Tibial nerve (tissue), 4 donors: ENCODE measurements at places on chromosomes 7 and 10. TPM values are rescaled to one million over a fixed set of nuclear protein-coding genes. Genes with fewer than 3 reads are reported as not detected.

- no peaks in the 10 kb centered on the region for H3K36me3 ChIP-seq
- no peak for DNase-seq
- no peak overlapping the region for H3K4me3 ChIP-seq
Measured at GRCh38 chr10:128036011-128036615, 90.1 kb downstream of the MKI67 start.

AKR1B1 gene
- 183 TPM for total RNA-seq

DNA sequence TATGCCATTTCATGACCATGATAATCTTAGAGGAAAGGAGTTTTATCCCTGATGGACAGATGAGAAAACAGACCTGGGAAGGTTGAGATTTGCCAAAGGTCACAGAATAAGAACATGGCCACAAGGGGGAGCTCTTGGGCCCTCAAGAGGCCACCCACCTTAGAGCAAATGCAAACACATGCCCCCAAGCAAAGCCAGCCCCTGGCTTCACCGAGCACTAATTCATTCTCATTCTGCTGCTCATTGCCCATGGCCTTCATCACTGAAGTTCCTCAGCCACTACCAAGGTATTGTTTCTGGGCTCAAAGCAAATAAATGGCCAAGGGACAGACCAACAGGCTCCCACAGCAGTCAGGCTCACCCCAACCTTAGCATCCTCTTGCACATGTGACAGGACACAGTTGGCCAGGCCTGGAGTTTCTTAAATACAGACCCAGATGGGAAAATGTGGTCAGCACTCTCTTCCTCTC, 44.2 kb downstream of the PDLIM1 start:
- H3K36me3 ChIP-seq = no peaks in the 10 kb centered on the region
- no peak overlapping the region for H3K4me3 ChIP-seq
- no peak overlapping the region for H3K27ac ChIP-seq
- DNase-seq = peak; percentile 64

DNA sequence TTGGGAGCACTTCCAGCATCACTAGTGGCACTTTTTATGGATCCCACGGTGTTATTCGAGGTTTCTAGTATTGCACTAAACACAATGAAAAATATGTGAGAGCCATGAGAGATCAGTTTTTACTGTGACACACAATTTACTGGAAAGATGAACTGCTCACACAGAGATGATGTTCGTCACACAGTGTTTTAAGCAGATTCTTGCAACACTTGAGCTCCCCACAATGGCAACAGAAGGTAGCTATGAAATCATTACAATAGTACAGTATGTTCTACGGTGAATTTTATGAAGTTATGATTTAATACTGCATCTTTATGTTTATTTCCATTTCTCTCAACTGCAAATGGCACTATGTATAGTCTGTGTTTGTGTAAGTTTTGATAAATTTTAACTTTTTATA, 27.4 kb upstream of the ENTPD1 start:
- H3K4me1 ChIP-seq = no peaks in the 10 kb centered on the region
- no peaks in the 10 kb centered on the region for H3K27me3 ChIP-seq
- no peak overlapping the region for H3K27ac ChIP-seq

GRCh38 chr7:90225601-90226000, 14.1 kb downstream of the STEAP2 start:
- no peak overlapping the region for H3K27ac ChIP-seq
- no peaks in the 10 kb centered on the region for H3K27me3 ChIP-seq
- DNase-seq = no peak
- H3K4me1 ChIP-seq = no peaks in the 10 kb centered on the region

GRCh38 chr7:17863095-17863808, 77.0 kb downstream of the SNX13 start:
- no peak overlapping the region for H3K27ac ChIP-seq
- H3K4me3 ChIP-seq = no peak overlapping the region
- no peaks in the 10 kb centered on the region for H3K36me3 ChIP-seq

DNA sequence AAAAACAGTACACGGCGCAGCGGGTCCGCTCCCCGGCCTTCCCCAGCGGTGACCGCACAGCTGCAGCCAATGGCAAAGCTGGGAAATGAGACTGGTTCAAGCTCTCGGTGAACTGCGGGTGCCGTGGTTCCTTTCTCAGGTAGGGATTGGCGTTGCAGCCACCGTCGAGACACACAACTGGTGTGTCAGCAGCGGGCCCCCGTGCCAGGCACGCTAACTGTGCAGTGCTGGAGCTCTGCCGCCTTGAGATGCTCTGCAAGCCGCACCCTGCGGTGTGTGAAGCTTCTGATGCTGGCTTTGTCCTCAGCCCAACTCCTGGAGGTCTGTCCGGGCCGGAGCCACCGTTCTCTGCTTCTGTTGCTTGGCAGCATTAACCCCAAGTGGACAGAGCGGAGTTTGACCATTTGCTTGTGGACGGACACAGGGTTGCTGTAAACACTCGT, 20.6 kb upstream of the NKX6-2 start:
- no peaks in the 10 kb centered on the region for H3K36me3 ChIP-seq
- no peak for DNase-seq
- H3K4me3 ChIP-seq = no peak overlapping the region
- H3K4me1 ChIP-seq = no peaks in the 10 kb centered on the region
- H3K27me3 ChIP-seq = peaks cover 28% of the 10 kb centered on the region
- no peak overlapping the region for H3K27ac ChIP-seq

GNAT3 gene
- not detected for total RNA-seq

EBLN1 gene
- total RNA-seq = not detected

DNA sequence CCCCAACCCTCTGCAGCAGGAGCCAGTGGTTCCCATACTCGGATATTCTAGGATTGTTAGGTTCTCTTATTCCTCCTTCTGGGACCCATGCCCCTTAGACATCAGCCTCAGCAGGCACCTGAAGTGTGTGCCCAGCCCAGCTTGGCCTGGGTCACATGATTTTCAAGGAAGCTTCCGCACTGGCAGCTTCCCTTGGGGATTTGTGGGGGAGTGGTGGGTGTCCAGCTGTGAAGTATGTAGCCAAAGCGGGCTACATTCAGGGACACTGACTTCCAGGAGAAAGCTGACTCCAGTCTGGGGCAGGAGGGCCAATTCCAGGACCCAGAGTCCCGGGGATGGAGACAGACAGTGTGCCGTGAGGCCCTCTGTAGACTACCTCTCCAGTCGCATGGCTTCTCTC, 1.3 kb downstream of the LDB1 start:
- DNase-seq = peak; percentile 17
- H3K4me1 ChIP-seq = peaks cover 69% of the 10 kb centered on the region
- H3K36me3 ChIP-seq = no peaks in the 10 kb centered on the region
- H3K27ac ChIP-seq = peak overlapping the region; percentile 100

GRCh38 chr7:106717955-106718871, 57.3 kb upstream of the CCDC71L start:
- peak; percentile 35 for DNase-seq
- H3K4me1 ChIP-seq = peaks cover 12% of the 10 kb centered on the region
- no peaks in the 10 kb centered on the region for H3K27me3 ChIP-seq
- H3K27ac ChIP-seq = peak overlapping the region; percentile 36

GRCh38 chr7:29457565-29458011, 106.0 kb upstream of the PRR15 start:
- no peak overlapping the region for H3K4me3 ChIP-seq
- no peak overlapping the region for H3K27ac ChIP-seq
- H3K4me1 ChIP-seq = no peaks in the 10 kb centered on the region
- no peak for DNase-seq
- no peaks in the 10 kb centered on the region for H3K36me3 ChIP-seq

DNA sequence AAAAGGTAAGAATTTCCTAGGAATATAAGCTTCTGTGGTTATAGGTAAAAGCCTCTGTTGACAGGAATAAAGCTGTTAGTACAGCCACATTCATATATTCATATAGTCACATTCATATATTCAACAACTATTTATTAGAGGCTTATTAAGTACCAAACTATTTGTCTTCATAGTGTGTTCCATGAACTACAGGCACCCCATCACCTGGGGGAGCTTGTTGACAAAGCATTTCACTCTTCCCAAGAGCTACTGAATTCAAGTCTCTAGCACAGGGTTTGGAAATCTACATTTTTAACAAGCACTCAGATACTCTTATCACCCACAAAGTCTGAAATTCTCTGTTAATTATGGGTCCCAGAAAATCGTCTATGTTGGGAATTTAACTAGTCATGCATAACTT, 110.6 kb downstream of the RNLS start:
- no peak for DNase-seq
- no peaks in the 10 kb centered on the region for H3K27me3 ChIP-seq
- H3K27ac ChIP-seq = no peak overlapping the region
- peaks cover 16% of the 10 kb centered on the region for H3K4me1 ChIP-seq
- no peak overlapping the region for H3K4me3 ChIP-seq

HSPB1 gene
- 272 TPM for total RNA-seq

- no peaks in the 10 kb centered on the region for H3K27me3 ChIP-seq
- H3K27ac ChIP-seq = no peak overlapping the region
- no peak overlapping the region for H3K4me3 ChIP-seq
- no peak for DNase-seq
- no peaks in the 10 kb centered on the region for H3K36me3 ChIP-seq
Measured at GRCh38 chr7:91630581-91631380, 249.7 kb downstream of the MTERF1 start.

GRCh38 chr10:5933909-5934546, 43.3 kb downstream of the IL15RA start:
- no peak overlapping the region for H3K27ac ChIP-seq
- no peaks in the 10 kb centered on the region for H3K27me3 ChIP-seq
- no peak for DNase-seq
- peaks cover 3% of the 10 kb centered on the region for H3K4me1 ChIP-seq

DNA sequence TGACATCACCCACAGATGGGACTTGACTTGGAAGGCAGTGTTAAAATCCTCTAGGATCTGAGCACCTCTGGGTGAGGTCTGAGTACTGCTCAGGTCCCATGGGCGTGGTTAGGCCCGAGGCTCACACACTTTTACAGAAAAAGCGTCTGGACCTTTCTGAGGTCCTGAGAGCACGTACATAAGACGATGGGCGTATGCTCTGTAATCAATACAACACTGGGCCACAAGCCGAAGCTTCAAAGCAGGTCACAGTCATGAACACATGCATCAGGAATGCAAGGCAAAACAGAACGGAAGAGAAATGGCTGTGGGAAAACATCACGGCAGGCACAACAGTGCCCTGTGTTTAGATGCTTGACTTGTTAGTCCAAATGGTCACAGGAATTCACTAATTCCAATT, 112.2 kb downstream of the LARP4B start:
- no peaks in the 10 kb centered on the region for H3K27me3 ChIP-seq
- H3K36me3 ChIP-seq = peaks cover 97% of the 10 kb centered on the region
- DNase-seq = no peak
- peak overlapping the region; percentile 2 for H3K27ac ChIP-seq
- H3K4me3 ChIP-seq = no peak overlapping the region
- peaks cover 27% of the 10 kb centered on the region for H3K4me1 ChIP-seq

- H3K4me3 ChIP-seq = no peak overlapping the region
- no peaks in the 10 kb centered on the region for H3K36me3 ChIP-seq
- no peak for DNase-seq
- H3K27me3 ChIP-seq = no peaks in the 10 kb centered on the region
Measured at GRCh38 chr7:131955679-131956078, 399.3 kb upstream of the PODXL start.

DNA sequence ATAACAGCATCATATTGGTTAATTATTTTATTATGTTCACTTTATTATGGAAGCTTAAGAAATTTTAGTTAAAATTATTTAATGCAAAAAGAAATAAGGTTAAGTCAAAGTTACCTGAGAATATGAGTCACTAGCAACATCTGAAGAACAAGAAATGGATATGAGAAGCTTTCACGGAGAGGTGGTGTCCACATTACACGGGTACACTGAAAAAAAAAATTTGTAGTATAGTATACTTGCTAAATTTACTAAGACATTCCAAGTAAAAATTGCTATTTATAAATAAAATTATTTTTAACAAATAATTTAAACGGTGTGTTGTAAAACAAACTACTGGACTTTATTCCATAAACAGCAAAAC, 63.9 kb downstream of the DPY19L1 start:
- H3K36me3 ChIP-seq = peaks cover 31% of the 10 kb centered on the region
- H3K27ac ChIP-seq = no peak overlapping the region
- DNase-seq = no peak
- H3K4me3 ChIP-seq = no peak overlapping the region
- H3K27me3 ChIP-seq = no peaks in the 10 kb centered on the region
- no peaks in the 10 kb centered on the region for H3K4me1 ChIP-seq

DNA sequence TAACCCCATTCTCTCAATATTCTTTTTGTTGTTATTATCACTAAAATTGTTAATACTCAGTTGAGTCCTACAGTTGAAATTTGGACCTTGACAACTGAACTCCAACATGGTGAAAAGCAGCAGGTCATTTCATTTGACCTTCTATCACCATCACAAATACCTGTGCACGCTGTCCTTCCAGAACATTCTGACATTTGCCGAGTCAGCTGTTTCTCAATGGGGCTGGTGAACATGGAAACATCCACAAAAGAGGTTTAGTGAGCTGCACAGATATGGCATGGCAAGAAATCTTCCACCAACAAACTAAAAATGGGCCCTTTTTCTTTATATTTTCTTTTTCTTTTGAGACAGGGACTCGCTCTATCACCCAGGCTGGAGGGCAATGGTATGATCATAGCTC, 169.7 kb downstream of the ZNF438 start:
- no peaks in the 10 kb centered on the region for H3K36me3 ChIP-seq
- no peaks in the 10 kb centered on the region for H3K27me3 ChIP-seq
- no peaks in the 10 kb centered on the region for H3K4me1 ChIP-seq
- H3K4me3 ChIP-seq = no peak overlapping the region
- no peak for DNase-seq
- no peak overlapping the region for H3K27ac ChIP-seq

CPA1 gene
- 37.8 TPM for total RNA-seq

DNA sequence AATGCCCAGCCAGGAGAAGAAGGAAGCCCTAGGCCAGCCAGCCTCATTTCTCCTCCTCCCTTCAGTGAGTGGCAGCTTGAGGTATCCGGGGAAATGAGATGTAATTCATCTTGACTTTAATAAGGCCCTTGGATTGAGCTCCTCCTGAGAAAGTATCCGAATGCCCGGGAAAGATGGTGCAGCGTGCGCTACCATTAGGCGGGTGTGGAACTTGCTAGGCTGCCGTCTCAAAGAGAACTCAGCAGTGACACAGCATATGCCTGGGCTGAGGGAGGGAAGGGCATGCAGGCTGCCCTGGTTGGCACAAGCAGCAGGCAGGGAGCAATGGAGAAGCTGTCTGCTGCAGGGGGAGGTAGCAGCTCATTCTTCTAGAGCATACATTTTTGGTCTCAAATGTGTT, 659.8 kb upstream of the FOXK1 start:
- no peak for DNase-seq
- H3K27me3 ChIP-seq = no peaks in the 10 kb centered on the region
- H3K36me3 ChIP-seq = no peaks in the 10 kb centered on the region
- H3K4me3 ChIP-seq = no peak overlapping the region

DNA sequence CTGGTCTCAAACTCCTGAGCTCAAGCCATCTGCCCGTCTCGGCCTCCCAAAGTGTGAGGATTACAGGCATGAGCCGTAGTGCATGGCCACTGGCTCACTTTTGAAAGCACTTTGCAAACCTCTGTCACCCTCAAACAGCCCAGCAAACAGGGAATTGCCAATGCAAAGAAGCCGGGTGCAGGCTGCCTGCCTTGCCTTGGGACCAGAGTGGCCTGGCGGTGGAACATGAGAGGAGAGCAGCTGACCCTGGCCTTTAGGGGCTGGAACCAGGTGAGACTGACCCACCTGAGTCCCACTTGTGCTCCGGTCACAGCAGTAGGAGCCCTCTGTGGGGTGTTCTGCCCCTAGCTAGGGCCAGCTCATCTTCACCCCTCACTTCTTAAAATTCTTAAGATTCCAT, 237.1 kb upstream of the GALNT17 start:
- H3K4me1 ChIP-seq = no peaks in the 10 kb centered on the region
- H3K4me3 ChIP-seq = no peak overlapping the region
- no peak overlapping the region for H3K27ac ChIP-seq
- no peaks in the 10 kb centered on the region for H3K27me3 ChIP-seq

- no peak overlapping the region for H3K27ac ChIP-seq
- peaks cover 10% of the 10 kb centered on the region for H3K4me1 ChIP-seq
- no peak overlapping the region for H3K4me3 ChIP-seq
- H3K36me3 ChIP-seq = no peaks in the 10 kb centered on the region
- DNase-seq = no peak
- peaks cover 26% of the 10 kb centered on the region for H3K27me3 ChIP-seq
Measured at GRCh38 chr7:129143724-129144094, 798 bp upstream of the TSPAN33 start.
